ENCODE measurements at places on chromosomes 6 and 20.

GRCh38 chr6:122609881-122610689, at the start of gene PKIB:
Gene PKIB (plus strand): TSS chr6:122610405. CDS start chr6:122717795, 107,390 bp downstream.
- DNase-seq, result peak; percentile 61

DNA sequence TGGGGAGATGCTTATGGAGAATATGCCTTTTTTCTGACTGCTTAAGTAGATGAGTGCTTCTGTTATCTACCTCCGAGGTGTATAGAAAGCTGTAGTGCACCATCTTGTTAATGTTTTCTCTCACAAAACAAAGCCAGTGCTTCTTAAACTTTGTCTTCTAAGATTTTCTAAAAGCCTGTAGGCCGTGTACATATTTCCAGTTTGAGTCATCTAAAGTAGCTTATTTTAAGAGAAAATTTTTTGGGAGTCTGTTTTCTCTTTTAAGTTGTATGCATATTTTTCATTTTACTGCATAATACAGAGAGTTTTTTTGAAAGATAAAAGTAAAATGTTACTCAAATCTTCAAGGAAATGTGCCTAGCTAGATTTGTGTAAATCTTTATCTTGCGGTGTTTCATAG, 151.7 kb downstream of the GRIK2 start:
- DNase-seq, result no peak

GRCh38 chr20:43681991-43682410, 15.1 kb downstream of the MYBL2 start:
- DNase-seq, result peak; percentile 15

- no peak for DNase-seq
Measured at GRCh38 chr20:12371990-12372389, 454.3 kb downstream of the BTBD3 start.

DNA sequence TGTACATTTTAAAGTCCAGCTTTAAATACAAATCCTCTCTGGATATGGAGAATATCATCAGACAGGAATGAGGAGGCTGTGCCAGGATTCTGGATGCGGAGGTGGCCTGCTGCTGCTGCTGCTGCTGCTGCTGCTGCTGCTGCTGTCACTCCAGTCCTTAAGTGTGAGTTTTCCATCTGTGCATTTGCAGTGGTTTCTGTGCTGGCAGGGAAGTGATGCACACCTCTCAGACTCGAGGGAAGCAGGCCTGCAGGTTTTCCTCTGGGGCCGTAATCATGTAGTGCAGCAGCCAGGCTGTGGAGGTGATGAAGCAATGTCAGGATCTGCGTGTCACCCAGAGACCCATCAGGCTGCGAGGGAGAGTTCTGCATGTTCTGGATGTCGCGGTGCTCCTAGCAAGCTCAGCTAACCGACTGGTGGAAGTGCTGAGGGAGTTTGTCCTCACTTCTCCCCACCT, 32.0 kb downstream of the CFAP61 start:
- no peak for DNase-seq

DNA sequence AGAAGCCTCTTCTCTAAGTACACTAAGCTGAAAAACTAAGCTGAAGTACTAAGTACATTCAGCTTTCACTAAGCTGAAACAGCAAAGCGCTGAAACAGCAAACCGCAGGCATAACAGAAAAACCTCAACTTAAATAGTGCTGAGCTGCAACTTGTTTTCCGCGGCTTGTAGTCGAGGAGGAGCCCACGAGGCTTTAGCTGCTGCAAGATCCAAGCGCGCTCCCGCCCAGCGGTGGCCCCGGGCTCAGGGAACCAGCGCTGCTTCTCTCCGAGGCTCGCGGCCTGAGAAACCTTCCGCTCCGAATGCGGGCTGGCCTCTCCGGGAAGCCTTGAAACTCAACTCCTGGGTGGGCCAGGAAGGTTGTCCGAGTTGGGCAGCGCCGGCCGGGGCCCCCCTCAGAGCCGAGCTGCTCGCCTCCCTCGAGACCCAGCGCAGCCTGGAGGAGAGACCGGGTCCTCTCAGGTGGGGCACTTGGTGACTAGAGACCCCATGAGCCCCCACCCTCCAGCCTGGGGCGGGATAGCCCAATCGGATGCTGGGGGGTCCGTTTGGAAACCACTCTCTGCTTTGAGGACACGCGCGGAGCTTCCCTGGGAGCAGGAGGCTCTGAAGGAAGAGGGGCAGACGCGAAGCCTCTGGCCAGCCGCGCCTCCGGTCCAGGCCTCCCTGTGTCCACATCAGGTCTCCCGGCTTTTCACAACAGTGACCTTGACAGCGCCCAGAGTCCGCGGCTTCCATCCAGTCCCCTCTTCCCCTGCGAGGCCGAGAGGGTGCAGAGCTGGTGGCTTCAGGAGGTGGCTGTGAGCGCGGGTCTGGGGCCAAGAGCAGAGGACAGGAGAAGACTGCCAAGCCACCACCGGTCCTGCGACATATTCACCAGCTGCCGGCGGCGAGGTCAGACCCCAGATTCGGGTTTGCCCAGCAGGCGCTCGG, 38.1 kb upstream of the HLA-E start:
- DNase-seq, result peak; percentile 75

- no peak for DNase-seq
Measured at GRCh38 chr20:47799116-47799715, 13.9 kb upstream of the SULF2 start.

Measured in activated CD4-positive, alpha-beta memory T cell treated with anti-CD3 and anti-CD28 coated beads for 36 hours (primary cell).